Progenitor cell of endocrine pancreas (in vitro differentiated cells): ENCODE measurements at places on chromosomes 3 and 15. TPM values are rescaled to one million over a fixed set of nuclear protein-coding genes. Genes with fewer than 3 reads are reported as not detected.

DNA sequence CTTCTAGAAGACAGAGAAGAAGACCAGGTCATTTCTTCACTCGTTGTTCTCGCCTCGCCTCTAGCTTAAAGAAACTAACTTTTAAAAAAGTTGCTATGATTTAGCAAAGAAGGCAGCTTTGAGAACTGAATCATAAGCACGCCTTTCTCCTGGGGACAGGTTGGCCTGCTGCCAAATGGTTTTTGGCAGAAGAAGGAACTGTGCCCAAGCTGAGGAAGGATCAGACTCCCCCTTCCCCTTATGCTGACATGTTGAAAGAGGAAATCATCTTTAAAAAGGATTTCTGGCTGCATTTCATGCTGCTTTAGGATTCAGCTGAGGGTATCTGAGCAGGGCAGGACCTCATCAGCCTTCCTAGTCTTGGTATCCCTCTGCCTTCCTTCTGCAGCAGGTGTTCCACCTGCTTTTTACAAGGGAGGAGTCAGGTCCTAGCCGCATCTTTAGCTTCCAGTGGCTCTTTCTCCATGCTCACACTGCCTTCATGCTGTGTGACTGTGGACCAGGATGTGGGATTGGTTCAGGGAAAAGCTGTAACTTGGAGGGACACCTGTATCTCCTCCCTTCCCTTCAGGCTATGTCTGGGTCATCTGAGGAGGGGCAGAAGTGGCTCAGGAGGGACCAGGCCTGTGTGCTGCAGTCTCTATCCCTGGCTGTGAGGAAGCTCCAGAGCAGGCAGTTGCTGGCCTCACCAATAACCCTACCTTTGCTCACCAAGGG, 34.1 kb upstream of the HACD2 start:
- no peaks in the 10 kb centered on the region for H3K36me3 ChIP-seq
- H3K4me1 ChIP-seq: peaks cover 11% of the 10 kb centered on the region
- DNase-seq: no peak
- H3K27ac ChIP-seq: no peak overlapping the region
- no peaks in the 10 kb centered on the region for H3K27me3 ChIP-seq

GRCh38 chr3:179666030-179666429, 13.2 kb downstream of the USP13 start:
- DNase-seq: no peak
- no peak overlapping the region for H3K27ac ChIP-seq
- H3K4me1 ChIP-seq: peaks cover 5% of the 10 kb centered on the region
- H3K36me3 ChIP-seq: no peaks in the 10 kb centered on the region

GRCh38 chr3:176633511-176633910, 563.8 kb downstream of the TBL1XR1 start:
- H3K4me1 ChIP-seq: peaks cover 2% of the 10 kb centered on the region
- H3K36me3 ChIP-seq: no peaks in the 10 kb centered on the region
- no peak for DNase-seq

DNA sequence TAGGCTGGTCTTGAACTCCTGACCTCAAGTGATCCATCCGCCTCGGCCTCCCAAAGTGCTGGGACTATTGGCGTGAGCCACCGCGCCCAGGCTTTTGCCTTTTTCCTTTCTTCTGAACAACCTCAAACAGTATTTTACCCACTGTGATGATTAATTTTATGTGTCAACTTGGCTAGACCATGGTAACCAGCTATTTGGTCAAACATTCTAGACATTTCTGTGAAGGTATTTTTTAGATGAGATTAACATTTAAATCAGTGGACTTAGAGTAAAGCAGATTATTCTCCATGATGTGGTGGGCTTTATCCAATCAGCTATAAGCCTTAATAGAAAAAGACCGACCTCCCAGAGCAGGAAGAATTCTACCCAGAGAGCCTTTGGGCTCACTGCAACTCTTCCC, 6.0 kb downstream of the SPATA12 start:
- DNase-seq: no peak
- H3K4me3 ChIP-seq: no peak overlapping the region
- peaks cover 2% of the 10 kb centered on the region for H3K36me3 ChIP-seq
- no peaks in the 10 kb centered on the region for H3K27me3 ChIP-seq
- H3K4me1 ChIP-seq: no peaks in the 10 kb centered on the region
- H3K27ac ChIP-seq: no peak overlapping the region

DNA sequence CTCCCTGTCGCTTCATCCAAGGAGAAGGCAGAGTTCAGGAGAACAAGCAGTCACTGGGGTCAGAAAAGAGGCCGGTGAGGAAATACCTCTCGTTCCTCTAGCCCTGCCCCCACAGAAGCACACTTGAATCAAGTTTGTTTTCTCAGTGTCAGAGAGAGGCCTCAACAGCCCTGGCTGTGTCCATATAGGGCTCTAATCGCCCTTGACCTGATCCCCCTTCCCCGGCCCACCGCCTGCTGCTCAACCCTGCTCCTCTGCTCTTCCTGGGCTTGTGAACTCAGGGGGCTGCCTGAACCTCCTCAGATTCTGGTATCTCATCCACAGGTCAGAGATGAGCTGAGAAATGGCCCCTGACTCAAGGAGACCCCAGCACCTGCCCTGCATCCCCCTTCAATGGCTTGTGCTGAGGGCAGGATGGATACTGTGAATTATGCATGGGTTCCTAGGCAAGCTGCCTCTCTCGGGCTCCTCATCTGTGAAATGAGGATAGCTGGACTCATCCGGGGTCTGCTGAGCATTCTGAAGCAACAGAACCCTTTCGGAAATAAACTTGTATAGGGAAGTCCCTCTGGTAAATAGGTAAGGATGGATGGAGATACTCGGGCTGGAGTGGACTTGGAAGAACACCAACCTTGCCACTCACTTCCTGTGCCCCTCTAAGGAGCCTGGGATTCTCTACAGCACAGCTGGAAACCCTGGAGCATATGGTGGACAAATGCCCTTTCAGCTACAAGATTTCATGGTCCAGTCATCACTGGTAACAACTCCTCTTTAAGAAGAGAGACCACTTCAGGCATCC, 147.5 kb downstream of the STT3B start:
- peaks cover 4% of the 10 kb centered on the region for H3K27me3 ChIP-seq
- peak overlapping the region; percentile 79 for H3K27ac ChIP-seq
- DNase-seq: no peak
- H3K4me1 ChIP-seq: peaks cover 23% of the 10 kb centered on the region

- no peaks in the 10 kb centered on the region for H3K27me3 ChIP-seq
- H3K27ac ChIP-seq: no peak overlapping the region
- H3K36me3 ChIP-seq: no peaks in the 10 kb centered on the region
- no peaks in the 10 kb centered on the region for H3K4me1 ChIP-seq
- no peak overlapping the region for H3K4me3 ChIP-seq
- DNase-seq: no peak
These were observed 19.3 kb upstream of the ATP10A start for GRCh38 chr15:25882466-25882865.

- no peak overlapping the region for H3K4me3 ChIP-seq
- H3K27me3 ChIP-seq: peaks cover 11% of the 10 kb centered on the region
- no peak overlapping the region for H3K27ac ChIP-seq
- H3K36me3 ChIP-seq: no peaks in the 10 kb centered on the region
These were observed 37.5 kb upstream of the SEC13 start for GRCh38 chr3:10358309-10358980.

RARRES1 gene
- 1.1 and 3.3 TPM in 2 replicates for total RNA-seq

PPM1L gene
- total RNA-seq: 29.8 and 30.1 TPM in 2 replicates

ACOX2 gene
- 11.7 and 12.8 TPM in 2 replicates for total RNA-seq

CFAP100 gene
- total RNA-seq: 0.79 and 1.00 TPM in 2 replicates

AZI2 gene
- total RNA-seq: 57.1 and 64.3 TPM in 2 replicates

MCF2L2 gene
- total RNA-seq: 0.43 and 0.71 TPM in 2 replicates
